ENCODE measurements at places on chromosomes 5 and 9. TPM values are rescaled to one million over a fixed set of nuclear protein-coding genes. Genes with fewer than 3 reads are reported as not detected.

GRCh38 chr9:24293386-24293785 is 252.3 kb downstream of the IZUMO3 start:
- no peaks in the 10 kb centered on the region for H3K4me1 ChIP-seq
- no peak overlapping the region for H3K4me3 ChIP-seq
- no peak overlapping the region for H3K27ac ChIP-seq
- no peaks in the 10 kb centered on the region for H3K36me3 ChIP-seq
- no peak for DNase-seq

Gene RELL2
- 16.4 TPM for total RNA-seq

GRCh38 chr5:109558952-109559351 is 130.8 kb upstream of the MAN2A1 start:
- H3K27ac ChIP-seq: no peak overlapping the region
- no peaks in the 10 kb centered on the region for H3K36me3 ChIP-seq
- no peaks in the 10 kb centered on the region for H3K4me1 ChIP-seq
- no peak overlapping the region for H3K4me3 ChIP-seq
- H3K27me3 ChIP-seq: no peaks in the 10 kb centered on the region

Gene OBP2B
- total RNA-seq: not detected

Gene MSX2
- not detected for total RNA-seq

DNA sequence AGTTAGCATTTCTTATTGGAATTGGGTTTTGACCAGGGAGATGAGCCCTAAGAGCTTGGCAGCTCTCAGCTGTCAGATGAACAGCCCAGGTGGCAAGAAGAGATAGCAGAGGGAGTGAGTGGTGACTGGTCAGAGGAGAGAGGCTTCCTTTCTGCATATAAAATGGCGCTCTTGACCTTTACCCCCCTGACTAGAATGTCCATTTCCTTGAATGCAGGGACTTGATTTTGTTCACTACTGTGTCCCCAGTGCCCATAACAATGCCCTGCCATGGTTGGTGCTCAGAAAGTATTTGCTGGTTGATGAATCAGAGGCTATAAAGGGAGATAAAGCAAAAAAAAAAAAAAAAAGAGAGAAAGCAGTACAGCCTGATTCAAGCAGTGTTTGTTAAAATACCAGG is 7.2 kb downstream of the CHMP5 start:
- H3K27me3 ChIP-seq: no peaks in the 10 kb centered on the region
- H3K36me3 ChIP-seq: peaks cover 2% of the 10 kb centered on the region
- no peak for DNase-seq
- no peak overlapping the region for H3K27ac ChIP-seq
- H3K4me3 ChIP-seq: no peak overlapping the region
- no peaks in the 10 kb centered on the region for H3K4me1 ChIP-seq

Gene PAEP
- total RNA-seq: not detected

DNA sequence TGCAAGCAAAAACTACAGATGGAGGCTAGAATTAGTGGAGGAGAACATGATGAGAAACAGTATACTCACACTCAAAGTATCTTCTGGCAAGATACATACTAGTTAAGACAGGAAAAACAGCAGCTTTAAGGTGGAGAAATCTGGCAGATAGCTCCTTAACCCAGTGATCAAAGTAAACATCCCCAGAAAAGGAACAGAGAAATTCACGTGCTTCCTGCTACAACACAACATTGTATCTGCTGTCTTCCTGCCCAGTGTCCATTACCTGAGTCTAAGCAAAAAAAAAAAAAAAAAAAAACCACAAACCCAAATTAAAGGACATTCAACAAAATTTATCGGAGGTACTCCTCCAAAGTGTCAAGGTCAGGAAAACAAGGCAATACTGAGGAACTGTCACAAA is 38.4 kb downstream of the ROR2 start:
- DNase-seq: no peak
- H3K4me1 ChIP-seq: no peaks in the 10 kb centered on the region
- H3K27me3 ChIP-seq: peaks cover 6% of the 10 kb centered on the region
- no peak overlapping the region for H3K27ac ChIP-seq

Gene NR2F1
- 0.25 TPM for total RNA-seq

DNA sequence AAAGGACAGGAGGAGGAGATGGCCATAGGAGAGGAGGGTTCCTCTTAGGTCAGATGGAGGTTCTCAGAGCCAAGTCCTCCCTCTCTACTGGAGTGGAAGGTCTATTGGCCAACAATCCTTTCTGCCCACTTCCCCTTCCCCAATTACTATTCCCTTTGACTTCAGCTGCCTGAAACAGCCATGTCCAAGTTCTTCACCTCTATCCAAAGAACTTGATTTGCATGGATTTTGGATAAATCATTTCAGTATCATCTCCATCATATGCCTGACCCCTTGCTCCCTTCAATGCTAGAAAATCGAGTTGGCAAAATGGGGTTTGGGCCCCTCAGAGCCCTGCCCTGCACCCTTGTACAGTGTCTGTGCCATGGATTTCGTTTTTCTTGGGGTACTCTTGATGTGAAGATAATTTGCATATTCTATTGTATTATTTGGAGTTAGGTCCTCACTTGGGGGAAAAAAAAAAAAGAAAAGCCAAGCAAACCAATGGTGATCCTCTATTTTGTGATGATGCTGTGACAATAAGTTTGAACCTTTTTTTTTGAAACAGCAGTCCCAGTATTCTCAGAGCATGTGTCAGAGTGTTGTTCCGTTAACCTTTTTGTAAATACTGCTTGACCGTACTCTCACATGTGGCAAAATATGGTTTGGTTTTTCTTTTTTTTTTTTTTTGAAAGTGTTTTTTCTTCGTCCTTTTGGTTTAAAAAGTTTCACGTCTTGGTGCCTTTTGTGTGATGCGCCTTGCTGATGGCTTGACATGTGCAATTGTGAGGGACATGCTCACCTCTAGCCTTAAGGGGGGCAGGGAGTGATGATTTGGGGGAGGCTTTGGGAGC is 3.1 kb downstream of the EGR1 start:
- peaks cover 13% of the 10 kb centered on the region for H3K4me1 ChIP-seq
- no peak overlapping the region for H3K4me3 ChIP-seq
- peaks cover 3% of the 10 kb centered on the region for H3K36me3 ChIP-seq
- DNase-seq: no peak
- H3K27me3 ChIP-seq: peaks cover 6% of the 10 kb centered on the region
- H3K27ac ChIP-seq: no peak overlapping the region

DNA sequence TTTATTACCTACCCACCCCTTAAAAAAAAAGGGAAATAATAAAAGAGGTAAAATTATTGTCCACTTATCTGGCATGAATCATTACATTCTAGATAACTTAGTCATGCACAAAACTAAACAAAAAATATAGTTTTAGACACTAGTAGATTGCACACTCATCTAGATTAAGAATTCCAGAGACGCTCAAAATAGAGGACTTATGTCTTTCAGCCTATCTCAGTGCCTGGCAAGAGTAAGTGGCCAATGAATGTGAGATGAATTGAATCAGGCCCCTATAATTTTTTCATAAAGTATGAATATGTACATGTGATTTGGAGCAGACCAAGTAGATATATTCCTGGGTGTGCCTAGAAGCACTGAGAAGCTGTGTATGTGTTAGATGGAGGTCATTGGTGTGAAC is 2.0 kb upstream of the RXFP3 start:
- peaks cover 12% of the 10 kb centered on the region for H3K27me3 ChIP-seq
- no peak overlapping the region for H3K4me3 ChIP-seq
- peaks cover 7% of the 10 kb centered on the region for H3K4me1 ChIP-seq
- H3K36me3 ChIP-seq: no peaks in the 10 kb centered on the region

GRCh38 chr5:7793895-7794294 is 57.0 kb downstream of the CFAP90 start:
- no peaks in the 10 kb centered on the region for H3K36me3 ChIP-seq
- H3K27ac ChIP-seq: no peak overlapping the region
- no peak overlapping the region for H3K4me3 ChIP-seq
- H3K4me1 ChIP-seq: no peaks in the 10 kb centered on the region
- H3K27me3 ChIP-seq: no peaks in the 10 kb centered on the region

GRCh38 chr9:76592091-76592973 is 133.3 kb downstream of the GCNT1 start:
- no peak overlapping the region for H3K27ac ChIP-seq
- DNase-seq: no peak
- no peaks in the 10 kb centered on the region for H3K36me3 ChIP-seq

DNA sequence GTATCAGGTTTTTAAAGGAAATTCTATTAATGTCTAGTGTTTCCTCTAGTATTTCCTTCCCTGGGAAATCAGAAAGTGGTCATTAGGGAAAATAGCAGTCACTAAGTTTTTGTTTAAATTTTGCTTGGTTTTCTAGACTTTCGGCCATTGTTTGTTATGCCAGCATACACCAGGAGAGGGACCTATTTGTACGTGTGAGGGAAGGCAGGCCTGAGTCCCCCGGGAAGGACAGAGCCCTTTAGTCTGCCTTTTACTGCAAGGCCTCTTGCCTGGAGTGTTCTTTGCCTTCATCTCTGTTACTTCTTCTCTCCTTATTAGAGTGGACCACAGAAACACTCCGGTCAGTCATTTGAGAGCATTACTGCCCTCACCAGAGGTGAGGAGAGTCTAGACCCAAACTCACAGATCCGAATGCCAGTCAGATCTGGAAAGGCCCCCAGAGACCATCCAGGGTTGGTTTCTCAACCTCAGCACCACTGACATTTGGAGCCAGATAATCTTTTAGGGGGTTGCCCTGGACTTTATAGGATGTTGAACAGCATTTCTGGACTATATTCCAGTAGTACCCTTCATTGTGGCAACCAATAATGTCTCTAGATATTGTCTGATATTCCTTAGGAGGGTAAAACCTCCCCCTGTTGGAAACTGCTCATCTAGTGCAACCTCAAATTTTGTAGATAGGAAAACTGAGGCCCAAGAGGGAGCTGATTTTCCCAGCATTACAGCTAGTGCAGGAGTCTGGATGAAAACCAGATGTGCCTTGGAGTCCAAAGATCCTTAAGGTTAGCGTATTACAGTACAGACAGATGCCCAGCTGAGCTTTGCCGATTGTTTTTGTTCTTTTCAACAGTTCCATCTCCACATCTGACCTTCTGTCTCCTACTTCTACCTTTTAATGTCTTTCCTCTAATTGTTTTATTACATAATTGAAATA is 93.0 kb upstream of the NIPAL4 start:
- no peaks in the 10 kb centered on the region for H3K4me1 ChIP-seq
- H3K4me3 ChIP-seq: no peak overlapping the region
- H3K36me3 ChIP-seq: peaks cover 11% of the 10 kb centered on the region
- no peaks in the 10 kb centered on the region for H3K27me3 ChIP-seq
- DNase-seq: no peak

- no peaks in the 10 kb centered on the region for H3K4me1 ChIP-seq
- DNase-seq: no peak
- peaks cover 4% of the 10 kb centered on the region for H3K27me3 ChIP-seq
- H3K4me3 ChIP-seq: no peak overlapping the region
- H3K27ac ChIP-seq: no peak overlapping the region
Measured at GRCh38 chr5:72623936-72624335, 116.7 kb upstream of the ZNF366 start.

GRCh38 chr9:90825586-90825985 is 24.0 kb downstream of the SYK start:
- no peaks in the 10 kb centered on the region for H3K4me1 ChIP-seq
- DNase-seq: no peak
- H3K27me3 ChIP-seq: no peaks in the 10 kb centered on the region
- no peak overlapping the region for H3K27ac ChIP-seq
- H3K36me3 ChIP-seq: no peaks in the 10 kb centered on the region
- no peak overlapping the region for H3K4me3 ChIP-seq

Gene CCDC192
- not detected for total RNA-seq

DNA sequence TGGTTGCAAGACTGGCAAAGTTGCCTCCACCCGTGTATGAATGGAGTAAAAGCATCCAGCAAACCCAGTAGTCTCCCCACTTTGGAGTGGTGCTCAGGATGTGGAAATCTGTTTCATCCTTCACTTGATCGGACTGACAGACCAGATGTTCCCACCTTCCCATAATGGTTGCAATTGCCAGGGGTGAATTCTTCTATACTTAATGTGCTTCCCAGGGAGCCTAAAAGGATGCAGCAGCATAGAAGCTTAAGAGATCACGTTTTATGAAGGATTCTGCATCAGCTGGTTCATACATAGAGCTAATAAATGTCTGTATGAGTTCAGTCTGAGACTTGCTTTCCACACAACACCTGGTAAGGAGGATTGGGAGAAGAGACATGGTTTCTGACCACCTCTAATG is 198.8 kb upstream of the S1PR3 start:
- peaks cover 1% of the 10 kb centered on the region for H3K27me3 ChIP-seq
- H3K4me3 ChIP-seq: no peak overlapping the region
- H3K36me3 ChIP-seq: no peaks in the 10 kb centered on the region
- DNase-seq: no peak
- H3K27ac ChIP-seq: no peak overlapping the region

DNA sequence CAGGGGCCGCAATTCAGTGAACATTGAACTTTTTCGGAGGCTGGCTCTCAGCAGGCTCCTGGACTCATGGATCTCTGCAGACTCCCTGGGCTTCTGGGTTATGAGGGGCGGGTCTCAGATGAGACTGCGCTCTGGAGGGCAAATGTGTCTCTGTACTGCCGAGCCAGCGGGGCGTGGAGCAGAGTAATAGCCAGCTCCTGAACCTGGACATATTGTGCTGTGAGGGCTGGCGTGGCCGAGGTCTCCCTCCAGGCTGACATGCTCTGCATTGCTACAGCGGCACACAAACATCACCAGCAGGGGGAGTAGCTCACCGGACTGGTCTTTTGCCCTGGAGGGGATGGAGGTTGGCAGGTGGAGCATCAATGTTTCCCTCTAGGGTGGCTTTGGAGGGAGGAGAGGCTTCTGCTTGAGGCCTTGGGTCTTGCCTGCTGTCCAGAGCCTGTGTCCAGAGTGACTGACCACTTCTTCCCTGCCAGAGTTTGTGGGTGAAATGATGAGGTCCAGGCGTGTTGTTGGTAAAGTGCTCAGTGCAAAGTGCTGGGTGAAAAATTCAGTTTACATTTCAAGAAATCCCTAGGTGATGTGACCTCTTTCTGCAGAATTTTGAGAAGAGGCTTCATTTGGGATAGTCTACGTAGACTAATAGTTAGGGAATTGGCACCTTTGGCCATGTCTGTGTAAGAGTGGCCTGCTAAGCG is 10.9 kb upstream of the GADD45G start:
- H3K36me3 ChIP-seq: no peaks in the 10 kb centered on the region
- H3K27me3 ChIP-seq: no peaks in the 10 kb centered on the region
- no peak overlapping the region for H3K4me3 ChIP-seq
- peak; percentile 57 for DNase-seq

GRCh38 chr5:93572608-93573353 is 8.2 kb downstream of the NR2F1-AS1 start:
- no peak overlapping the region for H3K4me3 ChIP-seq
- H3K36me3 ChIP-seq: no peaks in the 10 kb centered on the region
- H3K4me1 ChIP-seq: peaks cover 4% of the 10 kb centered on the region
- H3K27me3 ChIP-seq: peaks cover 38% of the 10 kb centered on the region

DNA sequence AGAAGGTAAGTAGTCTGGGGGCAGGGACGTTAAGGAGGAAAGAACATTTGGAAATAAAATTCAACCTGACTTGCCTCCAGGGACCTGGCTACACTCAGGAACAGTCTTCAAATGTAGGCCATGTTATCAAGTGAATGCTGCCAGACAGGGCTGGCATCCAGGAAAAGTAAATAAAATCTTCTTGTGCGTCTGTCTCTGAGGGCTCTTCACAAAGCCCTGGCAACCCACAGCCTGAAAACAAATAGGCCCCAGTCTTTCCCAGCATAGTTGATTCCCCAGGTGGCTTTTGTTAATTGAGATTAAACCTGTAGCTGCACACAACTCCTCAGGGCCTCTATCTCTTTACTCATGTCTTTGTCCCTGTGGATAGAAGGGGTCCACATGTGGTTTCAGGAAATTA is 55.4 kb downstream of the STK32A start:
- no peak for DNase-seq
- H3K36me3 ChIP-seq: no peaks in the 10 kb centered on the region
- no peaks in the 10 kb centered on the region for H3K4me1 ChIP-seq
- no peaks in the 10 kb centered on the region for H3K27me3 ChIP-seq

Gene C5orf58
- not detected for total RNA-seq

Gene FYB1
- 580 TPM for total RNA-seq

- H3K4me1 ChIP-seq: no peaks in the 10 kb centered on the region
- no peak overlapping the region for H3K27ac ChIP-seq
- no peak overlapping the region for H3K4me3 ChIP-seq
- no peaks in the 10 kb centered on the region for H3K27me3 ChIP-seq
- no peaks in the 10 kb centered on the region for H3K36me3 ChIP-seq
Measured at GRCh38 chr9:119400606-119401005, 31.4 kb upstream of the BRINP1 start.

Data from T-cell (primary cell).